ENCODE measurements at places on chromosomes 3 and 15. TPM values are rescaled to one million over a fixed set of nuclear protein-coding genes. Genes with fewer than 3 reads are reported as not detected.

BUB1B gene
- 4.6 TPM for total RNA-seq

MAGI1 gene
- 84.7 TPM for total RNA-seq

DPPA2 gene
- not detected for total RNA-seq

GPR156 gene
- total RNA-seq: under 0.01 TPM

LRRN1 gene
- not detected for total RNA-seq

PDHB gene
- 60.3 TPM for total RNA-seq

CHRNA3 gene
- not detected for total RNA-seq

DCBLD2 gene
- total RNA-seq: 23.5 TPM

DISP2 gene
- under 0.01 TPM for total RNA-seq

GOLGA8O gene
- 0.22 TPM for total RNA-seq

LRRIQ4 gene
- total RNA-seq: not detected

RETNLB gene
- not detected for total RNA-seq

CPN2 gene
- total RNA-seq: not detected

POPDC2 gene
- 0.17 TPM for total RNA-seq

MYZAP gene
- total RNA-seq: 81.3 TPM

TGM4 gene
- total RNA-seq: not detected

CCR1 gene
- not detected for total RNA-seq

AHSG gene
- total RNA-seq: 0.09 TPM

ZNF592 gene
- 3.8 TPM for total RNA-seq

GOLGA8T gene
- total RNA-seq: not detected

HYAL3 gene
- 19.0 TPM for total RNA-seq

BFSP2 gene
- not detected for total RNA-seq

SCAP gene
- total RNA-seq: 46.6 TPM

DCLK3 gene
- total RNA-seq: not detected

ONECUT1 gene
- total RNA-seq: not detected

NPAP1 gene
- not detected for total RNA-seq
